ENCODE measurements at places on chromosomes 6 and 20.

DNA sequence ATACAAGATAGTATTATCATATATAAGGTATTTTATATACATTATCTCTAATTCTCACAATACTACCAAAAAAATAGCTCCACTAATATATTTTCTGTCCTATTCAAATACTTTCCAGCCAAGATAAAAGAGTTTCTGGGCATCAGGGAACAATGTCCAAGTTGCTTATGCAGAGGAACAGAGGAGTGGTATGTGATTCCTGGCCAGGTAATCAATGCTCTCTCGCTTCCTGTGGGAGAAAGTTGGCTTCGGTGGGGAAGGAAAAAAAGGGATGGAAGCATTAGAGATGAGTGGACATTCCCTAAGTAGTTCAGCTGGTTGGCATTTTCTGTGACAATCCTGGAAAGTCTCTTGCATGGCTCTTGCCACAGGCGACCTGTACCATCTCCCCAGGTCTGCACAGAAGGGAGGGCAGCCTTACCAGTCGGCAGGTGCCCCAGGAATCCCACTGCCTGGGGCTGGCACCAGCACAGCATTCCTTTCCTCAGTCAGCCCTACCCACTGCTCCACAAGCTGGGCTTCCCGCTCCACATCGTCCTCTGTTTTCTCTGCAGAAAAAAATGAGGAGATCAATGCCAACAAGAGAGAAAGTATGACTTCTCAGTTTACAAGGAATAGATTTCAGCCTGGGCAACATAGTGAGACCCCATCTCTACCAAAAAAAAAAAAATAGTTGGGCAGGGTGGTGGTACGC is 78.5 kb upstream of the NUP153 start:
- DNase-seq, result no peak

DNA sequence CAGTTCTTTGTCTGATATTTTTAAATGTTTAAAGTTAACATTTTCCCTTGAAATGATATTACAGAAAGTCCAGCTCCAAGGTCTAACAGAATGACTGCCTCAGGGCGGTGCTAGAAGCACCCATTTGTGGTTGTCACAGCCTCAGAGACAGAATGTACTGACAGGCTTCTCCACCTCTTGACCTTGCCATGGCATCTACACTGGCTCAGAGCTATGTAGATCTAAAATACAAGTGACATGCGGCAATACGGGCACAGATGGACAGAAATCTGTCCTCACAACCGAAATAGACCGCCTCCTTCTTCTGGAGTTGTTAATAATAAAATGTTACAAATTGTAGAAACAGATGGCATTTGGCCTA is 167.2 kb upstream of the THEMIS start:
- no peak for DNase-seq

GRCh38 chr20:54217762-54218161 is 9.9 kb downstream of the PFDN4 start:
- no peak for DNase-seq

- DNase-seq, result no peak
These were observed 42.0 kb upstream of the OGFRL1 start for GRCh38 chr6:71246596-71246995.

DNA sequence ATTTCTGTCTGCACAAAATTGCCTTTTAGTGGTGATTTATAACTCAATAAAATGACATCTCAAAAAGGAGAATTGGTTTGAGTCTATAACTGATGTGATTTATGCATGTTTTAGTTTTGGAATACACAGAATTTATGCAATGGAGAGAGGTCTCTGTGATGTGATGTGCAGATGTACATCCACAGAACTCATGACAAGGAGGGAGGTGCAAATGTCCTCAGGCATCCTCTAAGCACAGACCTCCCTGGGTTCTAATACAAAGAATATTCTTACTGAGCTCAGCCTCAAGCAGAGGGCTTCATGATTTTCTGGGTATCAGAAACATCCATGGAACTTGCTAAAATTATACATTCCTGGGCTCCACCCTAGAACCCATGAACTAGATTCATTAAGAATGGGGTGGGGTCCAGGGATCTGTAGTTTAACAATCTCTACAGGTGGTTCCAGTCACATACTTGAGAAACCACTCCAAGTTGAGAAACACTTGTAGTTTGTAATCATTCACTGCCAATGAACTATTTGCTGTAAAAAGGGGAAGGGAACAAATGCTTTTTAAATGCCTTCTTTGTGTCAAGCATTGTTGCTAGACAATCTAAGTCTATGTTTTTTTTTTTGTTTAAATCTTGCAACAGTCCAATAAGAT is 60.2 kb upstream of the NEDD9 start:
- DNase-seq, result no peak

DNA sequence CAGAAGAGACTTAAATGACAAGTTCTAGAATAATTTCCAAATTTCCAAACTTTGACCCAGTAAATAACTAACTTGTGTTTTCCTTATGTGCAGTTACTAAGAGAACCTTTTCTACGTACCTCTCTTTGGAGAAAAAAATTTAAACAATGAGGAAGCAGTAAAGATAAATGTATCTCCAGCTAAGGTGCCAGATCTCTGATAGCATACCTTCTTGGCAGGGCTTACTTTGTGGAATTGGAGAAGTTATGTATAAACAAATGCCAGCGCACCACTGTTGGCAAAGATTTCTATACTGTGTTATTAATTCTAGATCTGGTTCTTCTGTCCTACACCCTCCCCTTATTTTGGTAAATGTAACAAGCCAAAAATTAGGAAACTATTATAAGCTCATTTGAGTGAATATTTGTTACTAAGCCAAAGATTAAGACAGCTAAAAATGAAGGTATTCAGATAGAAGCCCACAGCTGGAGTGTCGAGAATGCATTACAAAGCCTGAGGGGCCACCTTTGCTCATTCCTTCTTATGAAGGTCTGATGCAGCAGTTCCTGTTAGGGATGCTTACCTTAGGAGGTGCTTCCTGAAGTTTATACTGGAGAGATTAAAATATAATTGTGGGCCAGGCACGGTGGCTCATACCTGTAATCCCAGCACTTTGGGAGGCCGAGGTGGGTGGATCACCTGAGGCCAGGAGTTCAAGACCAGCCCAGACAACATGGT is 373.1 kb upstream of the SOX4 start:
- DNase-seq, result no peak

DNA sequence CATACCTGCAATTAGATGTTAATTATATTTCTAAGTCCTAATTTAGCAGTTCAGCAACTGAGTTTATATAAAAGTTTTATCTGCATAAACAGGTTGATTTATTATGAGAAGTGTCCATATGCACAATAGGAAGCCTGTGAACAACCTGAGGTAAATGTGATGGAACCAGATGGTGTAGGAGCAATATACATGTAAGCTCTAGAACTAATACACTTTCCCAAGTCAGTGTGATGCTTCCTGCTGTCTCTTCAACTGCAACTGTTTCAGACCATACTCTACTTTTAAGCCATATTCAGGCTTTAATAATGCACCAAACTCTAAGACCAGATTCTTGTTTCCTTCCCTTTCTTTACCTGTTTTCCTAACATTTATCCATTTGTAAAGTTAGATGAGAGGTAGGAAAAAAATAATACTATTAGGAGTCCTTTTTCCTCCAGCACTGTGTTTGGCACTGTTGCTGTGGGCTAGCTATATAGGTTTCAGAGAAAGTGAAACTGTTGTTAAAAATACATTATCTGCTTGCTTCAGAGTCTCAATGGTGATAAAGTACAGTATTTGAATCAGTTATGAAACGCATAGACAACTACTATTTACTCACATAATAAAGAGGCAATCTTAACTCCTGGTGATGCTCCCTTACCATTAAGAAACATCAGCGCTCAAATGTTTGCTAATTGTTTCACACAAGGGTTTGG is 1009.3 kb downstream of the GRIK2 start:
- no peak for DNase-seq

GRCh38 chr6:105831311-105832097 is 254.6 kb upstream of the PRDM1 start:
- DNase-seq, result no peak

DNA sequence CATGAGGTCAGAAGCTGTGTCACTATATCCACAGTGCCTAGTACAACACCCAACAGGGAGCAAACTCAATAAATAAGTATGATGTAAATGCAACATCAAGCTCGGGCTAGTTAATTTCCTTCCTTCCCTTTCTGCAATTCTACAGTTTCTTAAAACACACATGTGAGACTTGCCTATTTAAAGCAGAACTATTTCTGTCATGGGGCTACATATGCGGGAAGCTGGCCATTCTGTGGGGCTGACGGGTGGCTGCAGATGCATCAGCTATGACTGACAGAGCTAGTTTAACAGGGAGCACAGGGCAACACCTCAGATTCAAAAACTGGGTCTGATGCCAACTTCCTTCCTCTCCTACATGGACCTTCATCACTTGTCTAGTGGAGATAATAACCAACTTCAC is 118.1 kb upstream of the ENPP5 start:
- no peak for DNase-seq

DNA sequence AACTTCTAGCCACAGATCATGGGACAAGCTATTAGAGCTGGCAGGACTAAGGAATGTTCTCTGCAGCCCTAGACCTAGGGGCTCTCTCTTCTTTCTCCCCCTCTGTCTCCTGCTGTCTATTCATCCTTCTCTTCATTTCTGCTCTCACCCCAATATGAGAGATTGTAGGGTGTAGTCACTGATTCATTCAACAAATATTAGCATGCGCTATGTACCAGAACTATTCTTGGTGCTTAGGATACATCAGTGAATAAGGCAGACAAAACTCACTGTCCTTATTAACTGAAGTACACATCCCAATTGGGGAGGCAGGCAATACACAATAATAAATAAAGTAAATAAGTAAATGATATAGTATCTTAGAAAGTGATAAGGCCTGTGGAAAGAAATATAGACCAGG is 14.7 kb upstream of the SIRPB2 start:
- DNase-seq, result no peak

GRCh38 chr6:30687659-30688431 is 1.4 kb upstream of the PPP1R18 start:
- no peak for DNase-seq

- no peak for DNase-seq
These were observed 10.4 kb upstream of the TRAF3IP2 start for GRCh38 chr6:111615916-111616612.

DNA sequence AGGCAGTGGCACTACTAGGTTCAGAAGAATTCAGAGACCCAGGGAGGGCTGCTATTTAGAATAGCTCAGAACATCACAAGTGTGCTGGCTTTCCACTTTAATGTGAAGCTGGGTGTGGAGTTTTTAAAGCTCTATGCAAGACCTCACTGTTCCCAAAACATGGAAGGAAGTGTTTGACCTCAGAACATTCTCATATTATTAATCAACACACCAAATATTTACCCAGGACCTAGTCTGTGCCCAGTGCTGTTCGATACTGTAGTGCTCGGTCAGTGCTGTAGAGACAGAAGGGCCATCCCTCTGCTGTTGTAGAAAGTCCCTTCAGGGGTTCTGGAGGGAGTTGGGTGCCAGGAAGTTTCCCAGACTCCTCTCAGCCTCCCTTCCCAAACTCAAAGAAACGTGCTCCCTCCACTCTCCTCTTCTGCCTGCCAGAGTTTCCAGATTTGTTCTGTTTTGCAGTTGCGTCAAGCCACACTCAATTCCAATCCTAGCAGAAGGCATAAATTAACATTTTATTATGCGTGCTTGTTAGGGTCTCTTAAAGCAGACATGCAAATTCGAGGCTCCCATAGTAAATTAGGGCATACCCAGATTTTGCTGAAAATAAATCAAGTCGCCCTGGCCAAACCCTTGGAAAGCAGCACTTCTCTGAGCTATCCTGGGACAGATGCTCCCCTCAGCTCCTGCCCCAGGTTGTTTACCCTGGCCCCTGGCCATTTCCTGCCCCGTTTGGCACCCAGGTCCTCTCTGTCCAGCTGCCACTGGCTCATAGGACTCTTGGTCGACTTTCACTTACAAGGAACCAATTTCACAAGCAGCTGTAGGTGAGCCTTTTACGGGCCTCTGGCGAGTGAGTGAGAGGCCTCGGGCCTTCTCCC is 248.6 kb downstream of the HIVEP2 start:
- no peak for DNase-seq

GRCh38 chr20:24350923-24351368 is 118.5 kb upstream of the SYNDIG1 start:
- DNase-seq, result no peak

- DNase-seq, result no peak
These were observed 40.3 kb upstream of the ARMC2 start for GRCh38 chr6:108807928-108808327.

DNA sequence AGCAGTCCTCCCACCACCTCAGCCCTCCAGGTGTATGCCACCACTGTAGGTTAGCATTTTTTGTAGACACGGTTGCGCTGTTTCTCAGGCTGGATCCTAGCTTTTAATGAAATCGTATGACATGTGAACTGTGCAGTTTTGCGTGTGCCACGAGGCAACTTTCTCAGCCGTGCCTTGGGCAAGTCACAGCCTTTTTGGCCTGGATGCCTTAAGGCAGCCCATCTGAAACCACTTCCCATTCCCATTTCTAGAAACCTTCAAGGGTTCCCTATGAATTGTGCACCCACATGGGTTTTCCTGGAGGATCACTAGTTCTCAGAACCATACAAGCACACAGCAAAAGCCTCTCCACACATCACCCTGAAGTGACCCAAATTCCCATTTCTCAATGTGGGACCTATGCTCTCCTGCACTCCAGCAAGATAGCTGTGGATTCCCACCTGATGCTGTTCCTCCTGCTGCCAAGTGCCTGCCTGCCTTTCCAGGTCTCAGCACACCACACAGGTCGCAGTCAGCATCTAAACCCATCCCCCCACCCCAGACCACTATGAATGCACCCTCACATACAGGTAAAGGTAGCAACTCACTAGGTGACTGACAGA is 28.9 kb downstream of the SNX5 start:
- no peak for DNase-seq

DNA sequence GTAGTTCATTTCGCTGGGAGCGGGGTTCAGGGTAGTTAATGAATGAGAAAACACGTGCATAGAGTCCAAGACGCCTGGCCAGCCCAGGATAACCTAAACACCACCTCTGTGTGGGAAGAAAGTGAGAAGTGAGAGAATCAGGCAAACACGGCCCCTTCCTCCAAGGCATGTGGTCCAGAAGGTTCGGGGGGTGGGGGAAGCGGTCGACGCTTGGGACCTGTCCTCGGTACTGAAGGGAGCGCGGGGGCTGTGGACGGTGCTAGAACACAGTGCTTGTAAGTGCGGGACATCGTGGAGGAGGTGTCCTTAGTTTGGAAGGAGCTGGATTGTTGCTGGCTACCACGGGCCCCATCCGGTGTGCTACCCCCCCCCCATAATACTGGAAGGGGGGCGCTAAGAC is 1.7 kb upstream of the VSTM2L start:
- DNase-seq, result no peak

DNA sequence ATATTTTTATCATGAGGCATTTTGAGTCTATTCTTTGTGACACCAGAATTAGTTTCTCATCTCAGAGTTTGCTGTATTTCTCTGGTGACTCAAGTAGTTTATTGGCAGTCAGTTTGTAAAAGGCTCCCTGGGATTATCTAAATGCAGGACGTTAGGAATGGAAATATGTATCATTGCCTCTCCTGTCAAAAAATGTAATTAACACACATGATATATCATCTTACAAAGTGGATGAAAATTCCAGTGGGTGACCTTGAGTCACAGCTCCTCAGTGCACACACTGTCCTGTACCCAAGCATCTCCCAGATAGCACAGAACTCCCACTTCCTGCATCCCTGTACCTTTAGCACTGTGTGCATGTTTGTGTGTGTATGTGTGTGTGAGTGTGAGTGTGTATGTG is 258.6 kb downstream of the LAMA2 start:
- DNase-seq, result no peak

Measured in activated CD8-positive, alpha-beta T cell treated with anti-CD3 and anti-CD28 coated beads for 36 hours (primary cell).